ENCODE measurements at places on chromosomes 12 and 14.

DNA sequence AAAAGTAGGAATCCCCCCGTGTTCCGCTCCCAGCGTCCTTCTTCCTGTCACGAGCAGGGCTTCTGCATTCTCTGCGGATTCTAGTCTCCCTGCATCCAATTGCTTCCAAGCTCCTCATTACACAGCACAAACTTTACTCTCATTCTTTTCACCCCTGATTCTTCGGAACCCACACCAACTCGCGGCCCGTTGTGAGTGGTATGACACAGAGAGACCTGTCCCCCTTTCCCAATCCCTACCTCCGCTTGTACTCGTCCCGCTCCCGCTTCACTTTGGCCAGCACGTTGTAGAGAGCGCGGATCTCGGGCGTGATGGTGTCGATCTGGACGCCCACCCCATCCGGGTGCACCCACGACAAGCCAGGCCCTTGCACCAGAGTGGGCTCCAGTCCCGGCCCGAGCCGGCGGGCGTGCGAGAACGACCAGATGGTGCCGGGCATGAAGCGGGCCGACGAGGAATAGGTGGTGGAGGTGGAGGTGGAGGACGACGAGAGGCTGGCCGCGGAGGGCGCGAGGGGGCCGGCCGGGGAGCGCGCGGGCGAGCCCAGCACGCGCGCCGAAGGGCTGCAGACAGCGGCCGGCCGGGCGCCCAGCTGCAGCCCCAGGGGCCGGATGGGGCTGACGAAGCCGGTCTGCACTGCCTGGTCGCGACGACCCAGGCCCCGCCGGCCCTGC lies 687 bp downstream of the IFFO1 start:
- no peak for DNase-seq

DNA sequence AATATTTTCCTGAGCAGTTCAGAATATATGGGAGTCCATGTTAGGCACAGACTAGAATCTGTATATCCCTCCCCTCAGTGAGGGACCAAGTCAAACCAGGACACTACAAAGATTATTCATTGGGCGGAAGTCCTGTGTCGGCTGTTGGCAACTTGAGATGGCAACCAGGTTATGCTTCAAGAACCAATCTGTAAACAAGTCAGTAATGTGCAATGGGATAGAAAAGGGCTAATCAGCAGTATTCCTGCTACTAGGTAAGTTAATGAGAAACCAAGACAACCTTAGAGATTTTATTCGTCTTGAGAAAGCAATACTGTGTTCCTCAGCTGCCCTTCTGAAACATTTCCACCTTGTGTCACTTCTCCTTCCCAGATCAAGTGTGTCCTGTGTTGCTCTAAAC lies 26.4 kb downstream of the ARG2 start:
- DNase-seq, result no peak

DNA sequence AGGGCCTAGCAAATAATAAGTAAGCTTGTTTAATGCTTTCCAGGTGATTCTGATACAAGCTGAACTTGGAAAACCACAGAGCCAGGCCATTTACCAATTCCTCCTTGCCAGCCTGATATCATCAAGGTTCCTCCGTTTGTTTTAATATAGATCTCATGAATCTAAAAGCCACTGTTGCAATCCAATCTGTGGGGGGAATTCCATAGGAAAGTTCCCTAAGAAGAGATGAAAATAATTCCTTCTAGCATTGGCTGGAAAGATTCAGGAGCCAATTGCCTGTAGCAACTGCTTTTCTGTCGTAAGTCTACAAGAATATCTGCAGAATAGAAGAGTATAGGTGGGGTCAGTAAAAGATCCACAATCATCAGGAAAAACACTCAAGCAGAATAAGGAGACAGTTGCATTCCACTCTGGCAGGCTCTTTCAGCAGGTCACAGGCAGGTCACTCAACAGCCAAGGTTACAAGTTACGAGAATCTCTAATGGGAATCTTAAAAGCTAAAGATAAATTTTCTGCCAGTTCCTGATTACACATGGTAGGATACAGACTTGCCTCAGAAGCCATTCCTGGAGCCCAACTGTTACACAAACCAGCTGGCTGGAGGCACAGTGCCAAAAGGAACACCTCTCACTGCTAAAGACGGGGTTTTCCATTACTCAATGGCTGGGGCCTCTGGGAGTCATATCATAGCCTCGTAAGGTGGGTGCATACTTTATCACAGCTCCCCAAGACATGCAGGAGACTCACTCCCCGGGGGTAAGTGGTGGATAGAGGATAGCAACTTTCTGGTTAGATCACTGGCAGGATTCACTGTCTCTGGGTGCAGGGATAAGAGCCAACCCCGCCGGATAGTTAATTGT lies 43.6 kb downstream of the FGD6 start:
- DNase-seq, result no peak

DNA sequence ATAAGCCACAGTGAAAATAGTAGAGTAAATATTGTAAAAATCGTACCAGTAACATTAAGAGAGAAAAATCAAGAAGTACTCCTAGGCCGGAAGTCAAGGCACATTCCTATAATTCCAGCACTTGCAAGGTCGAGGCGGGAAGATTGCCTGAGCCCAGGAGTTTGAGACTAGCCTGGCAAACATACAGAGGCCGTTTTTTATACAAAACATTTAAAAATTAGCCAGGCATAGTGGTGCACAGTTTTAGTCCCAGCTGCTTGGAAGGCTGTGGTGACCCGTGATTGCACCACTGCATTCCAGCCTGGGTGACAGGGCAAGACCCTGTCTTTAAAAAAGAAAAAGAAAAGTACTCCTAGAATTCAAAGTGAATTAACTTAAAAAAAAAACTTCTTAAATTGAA lies 341.8 kb downstream of the C12orf50 start:
- DNase-seq, result no peak

DNA sequence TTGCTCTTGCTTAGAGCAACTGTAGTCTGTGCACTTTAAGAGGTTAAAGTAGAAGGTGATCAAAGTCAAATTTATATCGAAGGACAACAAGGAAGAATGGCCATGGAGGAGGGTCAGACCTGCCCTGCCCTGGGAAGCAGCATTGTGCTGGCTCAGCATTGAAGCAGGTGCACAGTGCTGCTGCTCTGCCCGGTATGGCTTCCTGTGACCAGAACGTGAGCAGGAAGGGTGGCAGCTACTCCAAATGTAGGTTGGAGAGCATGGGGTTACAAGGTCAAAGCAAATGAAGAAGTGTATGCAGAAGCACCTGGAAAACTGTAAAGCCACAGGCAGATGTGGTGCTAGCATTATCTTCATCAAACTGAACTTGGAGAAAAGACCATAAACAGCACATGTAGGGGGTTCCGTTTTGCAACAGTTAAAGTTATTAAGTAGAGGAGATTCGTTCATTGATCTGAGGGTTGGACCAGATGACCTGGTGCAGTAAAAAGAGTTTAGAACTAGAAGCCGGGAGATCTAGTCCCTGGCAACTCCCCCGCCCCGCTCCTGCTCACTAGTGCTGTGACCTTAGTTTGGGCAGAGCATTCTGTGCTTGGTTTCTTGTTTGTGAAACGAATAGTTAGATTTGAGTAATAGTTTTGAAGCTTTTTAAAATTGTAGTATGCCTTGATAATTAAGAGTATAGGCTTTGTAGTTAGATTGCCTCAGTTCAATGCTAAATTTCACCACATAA lies 84.2 kb downstream of the SCN8A start:
- DNase-seq, result no peak

- DNase-seq, result no peak
These were observed 15.4 kb upstream of the TMEM120B start for GRCh38 chr12:121697093-121697698.

- no peak for DNase-seq
These were observed 45.0 kb upstream of the ASPG start for GRCh38 chr14:104040539-104040938.
